ENCODE measurements at places on chromosomes 7 and 10.

DNA sequence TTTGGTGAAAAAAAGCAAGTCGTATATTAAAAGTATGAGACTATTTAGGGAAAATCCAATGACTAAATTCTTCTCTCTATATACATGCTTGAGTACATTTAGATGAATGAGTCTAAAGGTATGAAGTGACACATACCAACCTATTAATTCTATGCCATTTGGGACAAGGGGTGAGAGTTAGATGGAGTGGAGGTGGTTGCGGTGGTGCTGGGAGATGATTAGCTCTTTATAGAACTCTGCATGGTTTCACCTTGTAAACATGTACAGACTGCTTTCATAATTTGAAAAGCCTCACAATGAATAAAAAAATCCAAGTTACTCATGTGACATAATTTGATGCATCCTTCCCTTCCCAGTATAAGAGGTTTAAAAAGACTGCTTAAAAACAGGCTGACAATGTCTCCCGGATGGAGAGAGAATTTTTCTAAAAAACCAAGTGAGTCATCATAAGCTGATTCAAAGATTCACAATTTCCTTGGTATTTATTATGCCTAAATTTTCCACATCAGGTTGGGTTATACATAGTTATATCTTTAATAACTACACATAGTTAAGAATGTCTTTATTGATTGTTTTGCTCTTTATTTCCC is 572.8 kb downstream of the REEP3 start:
- DNase-seq: no peak

DNA sequence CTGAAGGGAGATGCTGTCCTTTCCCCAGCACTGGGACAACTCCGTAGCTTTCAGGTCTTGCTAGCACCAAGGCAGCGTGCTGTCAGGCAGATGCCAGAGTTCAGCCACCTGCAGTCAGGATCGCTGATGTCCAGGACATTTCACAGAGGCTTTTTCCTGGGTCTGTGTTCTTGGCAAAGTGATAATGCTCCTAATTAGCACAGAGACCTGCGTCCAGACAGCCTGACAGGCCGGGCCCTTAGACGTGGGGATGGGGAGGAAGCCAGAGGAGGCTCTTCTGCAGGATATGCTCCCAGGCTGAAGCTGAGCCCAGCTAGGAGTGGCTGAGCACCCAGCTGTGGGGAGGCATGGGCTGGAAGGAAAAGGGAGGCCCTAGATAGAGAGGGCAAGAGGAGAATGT is 82.5 kb upstream of the TBX20 start:
- no peak for DNase-seq

- no peak for DNase-seq
These were observed 348.0 kb downstream of the TYW1 start for GRCh38 chr7:67344481-67345193.

GRCh38 chr10:6877336-6877721 is 297.3 kb upstream of the PRKCQ start:
- DNase-seq: no peak

DNA sequence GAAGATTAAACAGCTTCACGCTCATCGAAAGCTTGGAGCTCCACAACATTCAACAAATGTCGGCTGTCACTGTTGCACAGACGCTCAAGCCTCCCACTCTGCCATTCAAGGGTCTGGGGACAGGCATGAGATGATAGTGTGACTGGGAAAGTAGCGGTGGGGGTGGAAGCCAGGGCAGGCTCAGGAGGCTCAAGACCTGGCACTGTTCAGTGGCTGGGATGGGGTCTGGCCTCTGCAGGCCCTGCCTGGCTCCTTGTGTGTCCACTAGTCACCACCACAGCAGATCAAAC is 13.5 kb upstream of the GTPBP4 start:
- no peak for DNase-seq
